ENCODE measurements at places on chromosomes 2 and 18. TPM values are rescaled to one million over a fixed set of nuclear protein-coding genes. Genes with fewer than 3 reads are reported as not detected.

The LRRTM1 gene
- total RNA-seq, result 23.7 TPM

The IGFBP5 gene
- total RNA-seq, result 456 TPM

The SH3BP4 gene
- total RNA-seq, result 44.1 TPM

The MAB21L4 gene
- 2.4 TPM for total RNA-seq

The CDH20 gene
- 0.89 TPM for total RNA-seq

The SNED1 gene
- 7.1 TPM for total RNA-seq

The NOL4 gene
- total RNA-seq, result 2.6 TPM

The PKDCC gene
- 131 TPM for total RNA-seq

The DNAJC5G gene
- total RNA-seq, result 0.18 TPM

The HADHB gene
- total RNA-seq, result 83.2 TPM

The ICOS gene
- total RNA-seq, result not detected

The HMSD gene
- total RNA-seq, result 7.2 TPM

The NYAP2 gene
- not detected for total RNA-seq

The POTEC gene
- not detected for total RNA-seq

The FHOD3 gene
- 16.3 TPM for total RNA-seq

The GYPC gene
- 39.7 TPM for total RNA-seq

The IAH1 gene
- 41.6 TPM for total RNA-seq

The REG3A gene
- not detected for total RNA-seq

The DDX1 gene
- 87.3 TPM for total RNA-seq

The RRM2 gene
- total RNA-seq, result 32.7 TPM

The SMYD1 gene
- not detected for total RNA-seq

The PROKR1 gene
- 0.11 TPM for total RNA-seq

The G6PC2 gene
- not detected for total RNA-seq

The IL36A gene
- total RNA-seq, result not detected

The HAUS1 gene
- 47.3 TPM for total RNA-seq

The PTPRM gene
- 72.7 TPM for total RNA-seq

The PID1 gene
- 2.1 TPM for total RNA-seq

The KIF3C gene
- total RNA-seq, result 39.5 TPM

The IL1F10 gene
- not detected for total RNA-seq

The TET3 gene
- total RNA-seq, result 39.6 TPM

The TTR gene
- total RNA-seq, result not detected

The SNTG2 gene
- total RNA-seq, result not detected
